NCI-H524 (cell line): ENCODE measurements at places on chromosomes 4 and X.
A peak's percentile ranks its signal among the peaks of the same experiment; 100 is the strongest.

- DNase-seq: no peak
These were observed 173.1 kb downstream of the STK32B start for GRCh38 chr4:5224340-5224739.

GRCh38 chr4:86939729-86940575 is 5.1 kb downstream of the AFF1 start:
- DNase-seq: no peak

DNA sequence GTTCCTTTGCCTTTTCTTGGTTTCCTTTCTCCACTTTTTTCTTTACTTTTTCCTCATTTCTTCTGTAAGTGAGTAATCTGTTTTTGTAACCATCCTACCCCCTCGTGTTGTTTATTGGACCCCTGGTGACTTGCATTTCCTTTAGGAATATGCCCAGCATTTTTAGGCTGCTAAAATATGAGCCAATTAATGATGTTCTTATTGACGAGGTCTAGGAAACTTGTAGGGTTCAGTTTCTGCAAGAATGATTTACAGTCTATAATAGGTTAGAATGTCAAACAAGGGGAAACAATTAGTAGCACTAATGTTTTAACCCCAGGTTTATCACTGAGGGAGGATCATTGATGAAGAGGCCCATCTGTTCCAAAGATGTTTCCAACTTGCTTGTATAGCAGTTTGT is 79.0 kb downstream of the CPE start:
- no peak for DNase-seq

DNA sequence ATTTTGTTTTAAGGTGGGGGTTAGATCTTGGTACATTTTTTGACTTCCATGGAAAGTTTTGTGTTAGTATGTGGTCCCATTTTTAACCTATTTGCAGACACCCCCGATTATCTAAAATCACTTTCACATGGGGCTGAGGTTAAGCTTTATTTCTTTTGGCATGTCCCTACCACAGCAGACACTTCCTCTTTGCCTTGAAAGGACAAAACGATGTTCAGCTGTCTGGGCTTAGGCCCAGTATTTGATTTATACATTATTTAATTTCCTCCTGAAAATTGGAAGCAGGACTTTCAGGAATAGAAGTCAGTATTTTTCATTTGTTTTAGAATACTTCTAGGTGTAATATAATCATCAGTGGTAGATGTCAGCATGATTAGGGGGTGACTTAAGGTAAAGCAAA is 112.4 kb upstream of the SPRY1 start:
- DNase-seq: no peak

GRCh38 chr4:65911720-65912119 is 241.4 kb upstream of the EPHA5 start:
- DNase-seq: no peak

DNA sequence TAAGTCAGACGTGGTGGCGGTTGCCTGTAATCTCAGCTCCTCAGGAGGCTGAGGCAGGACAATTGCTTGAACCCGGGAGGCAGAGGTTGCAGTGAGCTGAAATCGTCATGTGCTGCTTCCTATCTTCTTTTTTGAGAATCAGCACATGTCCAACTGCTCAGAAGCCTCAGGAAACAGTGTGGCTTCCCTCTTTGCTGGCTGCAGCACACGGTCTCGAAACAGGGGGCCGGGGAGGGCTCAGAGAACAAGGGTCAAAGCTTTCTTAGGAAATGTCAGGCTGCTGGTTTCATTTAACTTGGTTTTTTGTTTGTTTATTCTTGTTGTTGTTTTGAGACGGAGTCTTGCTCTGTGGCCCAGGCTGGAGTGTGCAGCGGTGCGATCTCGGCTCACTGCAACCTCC is 31.3 kb downstream of the CRLF2 start:
- DNase-seq: no peak

DNA sequence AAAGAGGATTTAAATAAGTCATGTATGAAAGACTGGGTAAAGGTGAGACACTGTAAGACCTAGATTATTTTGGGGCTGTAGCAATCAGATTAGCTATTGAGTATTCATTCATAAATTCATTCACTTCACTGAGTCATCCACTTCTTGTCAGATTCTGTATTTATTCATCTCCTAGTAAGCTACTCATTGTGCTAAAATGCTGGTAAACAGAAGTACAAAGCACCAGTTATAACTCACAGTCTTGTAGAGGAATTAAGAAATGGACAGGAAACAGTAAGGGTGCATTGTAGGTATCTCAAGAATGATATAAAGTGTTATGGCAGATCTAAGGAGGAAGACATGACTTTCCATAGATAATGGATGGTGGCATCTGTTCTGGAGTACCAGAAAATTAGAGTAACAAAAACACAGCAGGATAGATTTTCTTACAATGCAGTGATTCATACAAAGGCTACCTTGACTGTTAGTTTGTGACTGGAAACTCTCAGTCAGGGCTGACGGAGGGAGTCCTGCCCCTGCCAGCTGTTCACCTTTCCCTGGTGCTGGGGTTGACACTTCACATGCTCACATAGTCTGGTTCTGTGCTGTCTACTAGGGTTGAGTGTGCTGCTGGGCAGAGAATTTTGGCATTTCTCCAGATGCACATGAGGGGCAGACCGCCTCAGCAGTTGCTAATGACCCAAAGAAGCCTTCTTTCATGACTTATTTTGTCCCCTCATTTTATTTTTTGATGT is 26.5 kb upstream of the HAND2 start:
- peak; percentile 17 for DNase-seq

GRCh38 chr4:10701702-10702460 is 17.3 kb upstream of the CLNK start:
- no peak for DNase-seq

GRCh38 chr4:82240410-82240809 is 133.4 kb downstream of the HNRNPD start:
- no peak for DNase-seq

- DNase-seq: peak; percentile 61
These were observed 13.0 kb upstream of the PDCL2 start for GRCh38 chr4:55604996-55605395.

GRCh38 chrX:152912106-152912505 is 14.2 kb downstream of the ZNF185 start:
- DNase-seq: no peak

- DNase-seq: no peak
These were observed 81.7 kb downstream of the PDGFC start for GRCh38 chr4:156889616-156890594.

DNA sequence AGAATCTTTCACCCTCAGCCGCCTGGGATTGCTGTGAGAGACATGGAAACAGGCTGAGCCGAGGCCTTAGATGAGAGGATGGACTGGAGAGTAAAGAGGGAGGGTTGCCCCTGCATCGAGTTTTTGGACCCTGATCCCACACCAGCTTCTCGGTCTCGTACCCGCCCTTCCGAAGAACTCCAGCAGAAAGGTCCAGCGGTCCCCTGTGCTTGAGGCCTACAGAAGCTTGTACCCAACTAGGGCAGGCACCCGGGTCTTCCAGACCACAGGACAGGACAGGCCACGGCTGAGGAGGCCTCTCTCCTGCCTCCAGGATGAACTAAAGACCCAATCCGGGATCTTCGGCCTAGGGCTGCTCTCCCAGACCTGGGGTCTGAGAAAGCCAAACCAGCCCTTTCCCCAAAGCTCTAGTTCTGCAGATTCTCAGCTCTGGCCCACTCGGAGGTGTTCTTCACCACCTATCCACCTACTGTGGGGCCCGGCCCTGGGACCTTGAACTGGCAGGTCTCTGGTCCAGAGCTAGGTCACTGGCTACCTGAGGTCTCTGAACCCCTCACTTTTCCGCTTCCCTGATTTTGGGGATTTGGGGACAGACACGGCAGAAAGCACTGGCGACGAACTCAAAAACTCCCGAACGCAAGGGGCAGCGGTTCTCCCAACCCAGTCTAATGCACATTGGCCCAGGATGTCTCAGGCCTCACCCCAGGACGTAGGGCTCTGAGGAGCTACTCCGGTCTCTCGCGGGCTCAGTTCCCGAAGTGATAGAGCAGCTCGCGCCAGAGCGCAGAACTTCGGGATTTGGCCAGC is 1.1 kb downstream of the NKX3-2 start:
- peak; percentile 27 for DNase-seq

- no peak for DNase-seq
These were observed 50.0 kb upstream of the CPLX1 start for GRCh38 chr4:875818-876423.

DNA sequence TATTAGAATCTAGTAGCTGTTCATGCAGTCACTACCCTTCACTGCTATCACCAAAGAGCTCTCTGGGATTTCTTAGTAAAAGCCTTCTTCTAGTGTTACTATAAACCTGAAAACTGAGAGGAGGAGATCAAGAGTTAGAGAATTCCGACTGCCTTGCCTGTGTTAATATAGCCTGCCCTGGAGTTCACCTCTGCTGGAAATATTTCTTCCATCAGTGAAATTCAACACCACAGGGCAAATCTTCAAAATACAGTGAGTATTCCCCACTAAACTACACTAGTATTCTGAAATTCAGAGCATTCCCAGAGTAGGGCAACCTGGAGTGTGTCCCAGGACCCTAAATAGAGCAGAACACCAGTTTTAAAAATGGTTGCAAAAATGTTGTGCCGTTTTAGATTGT is 301.1 kb downstream of the ARHGAP24 start:
- DNase-seq: no peak

DNA sequence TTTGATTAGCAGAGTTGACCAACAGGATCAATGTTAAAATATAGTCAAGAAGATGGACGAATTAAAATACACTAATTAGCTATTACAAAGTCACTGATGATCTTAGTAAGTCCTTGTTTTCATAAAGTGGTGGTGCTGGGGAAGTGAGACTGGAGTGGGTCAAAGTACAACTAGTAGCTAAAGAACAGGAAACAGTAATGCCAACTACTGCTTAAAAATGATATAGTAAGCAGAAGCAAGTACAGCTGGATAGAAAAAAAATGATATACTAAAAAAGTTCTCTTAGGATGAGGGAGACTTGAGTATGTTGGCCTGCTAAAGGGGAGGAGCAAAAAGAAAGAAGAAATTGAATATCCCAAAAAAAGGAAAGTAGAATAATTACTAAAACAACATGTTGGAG is 580.8 kb upstream of the FTHL17 start:
- DNase-seq: no peak

GRCh38 chr4:185849664-185850550 is 37.9 kb upstream of the SORBS2 start:
- no peak for DNase-seq

DNA sequence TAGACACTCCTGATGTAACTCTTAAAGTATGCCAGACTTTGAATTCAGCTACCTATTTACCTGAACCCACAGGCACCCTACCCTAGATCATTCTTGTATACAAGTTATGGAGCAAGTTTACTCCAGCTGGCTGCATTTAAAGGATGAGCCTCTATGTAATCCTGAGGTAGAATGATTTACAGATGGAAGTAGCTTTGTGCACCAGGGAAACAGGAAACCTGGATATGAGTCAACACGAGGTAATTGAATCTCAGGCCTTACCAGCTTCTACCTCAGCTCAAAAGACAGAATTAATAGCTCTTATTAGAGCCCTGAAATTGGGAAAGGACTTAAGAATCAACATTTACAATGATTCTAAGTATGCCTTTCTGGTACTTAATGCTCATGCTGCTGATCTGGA is 119.8 kb downstream of the AGTR2 start:
- no peak for DNase-seq

DNA sequence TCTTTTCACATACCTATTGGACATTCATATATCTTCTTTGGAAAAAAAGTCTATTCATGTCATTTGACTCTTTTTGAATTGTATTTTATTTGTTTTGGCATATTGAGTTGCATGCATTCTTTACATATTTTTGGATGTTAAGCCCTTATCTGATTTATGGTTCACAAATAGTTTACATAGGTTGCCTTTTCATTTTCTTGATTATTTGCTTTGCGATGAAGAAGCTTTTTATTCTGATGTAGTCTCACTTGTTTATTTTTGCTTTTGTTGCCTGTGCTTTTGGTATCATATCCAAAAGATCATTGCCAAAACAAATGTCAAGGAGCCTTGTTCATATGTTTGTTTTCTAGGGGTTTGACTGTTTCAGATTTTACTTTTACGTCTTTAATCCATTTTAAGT is 43.9 kb downstream of the SPOCK3 start:
- DNase-seq: no peak
